Activated T-cell treated with anti-CD3 and anti-CD28 coated beads, Interleukin-2, amount 50 U/mL, for 1 hour (primary cell): ENCODE measurements at places on chromosomes 6 and 20.

GRCh38 chr20:57622579-57623381 is 2.6 kb upstream of the ZBP1 start:
- DNase-seq = peak; percentile 81

- peak; percentile 36 for DNase-seq
These were observed 2.0 kb downstream of the HLA-B start for GRCh38 chr6:31354864-31355582.

- DNase-seq = no peak
These were observed 116.5 kb upstream of the BMP2 start for GRCh38 chr20:6651016-6651415.

DNA sequence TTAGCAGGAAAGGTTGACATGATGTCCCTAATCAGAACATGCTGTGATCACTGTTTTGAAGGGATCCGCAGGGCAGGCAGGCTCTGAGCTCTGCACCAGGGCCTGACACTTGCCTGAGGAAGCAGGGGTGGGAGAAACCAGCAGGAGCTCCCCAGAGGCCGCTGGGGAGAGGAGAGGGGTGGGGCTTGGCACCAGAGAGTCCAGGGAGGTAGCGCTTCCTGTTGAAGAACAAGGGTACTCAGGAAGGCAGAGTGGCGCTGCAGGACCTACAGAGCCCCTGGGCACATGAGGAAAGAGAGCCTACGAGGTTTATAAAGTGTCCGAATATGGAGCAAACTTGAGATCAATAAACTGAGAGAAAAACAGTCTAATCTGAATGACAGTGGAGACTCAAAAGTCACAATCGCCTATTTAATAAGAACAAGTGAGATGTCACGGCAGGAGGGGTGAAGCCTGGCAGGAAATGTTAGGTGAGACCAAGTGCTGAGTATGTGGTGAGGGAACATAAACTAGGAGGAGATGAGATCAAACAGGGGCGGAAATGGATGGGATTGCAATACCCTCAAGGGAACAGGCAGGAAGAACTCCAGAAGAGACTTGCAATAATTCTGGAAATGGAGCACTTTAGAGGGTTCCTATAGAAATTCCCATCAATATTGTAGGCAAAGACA is 5.8 kb upstream of the TBXT start:
- no peak for DNase-seq

DNA sequence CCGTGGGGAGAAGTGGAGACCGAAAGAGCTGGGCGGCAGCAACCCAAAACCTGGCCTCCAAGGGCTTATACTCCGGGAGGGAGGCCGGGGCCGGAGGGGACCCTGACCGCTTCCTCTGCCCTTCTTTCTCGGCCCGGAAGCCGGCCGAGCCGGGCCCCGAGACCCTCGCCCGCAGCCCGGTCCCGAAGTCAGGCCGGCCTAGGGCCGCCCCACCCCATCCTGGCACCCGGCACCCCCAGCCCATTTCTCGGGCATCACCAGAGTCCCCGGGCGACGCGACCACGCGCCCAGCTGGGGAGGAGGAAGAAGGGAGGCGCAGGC is 572 bp upstream of the ZDHHC14 start:
- DNase-seq = no peak

DNA sequence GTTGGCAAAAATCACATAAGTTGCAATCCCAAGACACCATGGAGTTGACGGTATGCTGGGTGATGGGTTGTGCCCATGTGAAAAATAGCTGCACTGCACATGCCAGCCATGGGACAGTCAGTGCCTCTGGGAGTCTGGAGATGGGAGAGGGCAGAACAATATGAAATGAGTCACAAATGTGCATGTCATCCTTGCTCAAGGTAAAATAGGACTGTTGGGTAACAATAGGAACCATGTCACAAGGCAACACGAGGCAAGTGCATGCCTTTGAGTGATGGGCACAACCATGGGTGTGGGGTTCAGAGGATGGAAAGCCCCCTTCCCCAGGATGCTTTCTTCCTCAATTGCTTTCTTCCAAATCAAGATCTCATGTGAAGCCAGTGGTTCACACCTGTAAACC is 70.5 kb upstream of the PIM1 start:
- no peak for DNase-seq

- no peak for DNase-seq
These were observed 96.3 kb downstream of the FOXF2 start for GRCh38 chr6:1485678-1486077.

DNA sequence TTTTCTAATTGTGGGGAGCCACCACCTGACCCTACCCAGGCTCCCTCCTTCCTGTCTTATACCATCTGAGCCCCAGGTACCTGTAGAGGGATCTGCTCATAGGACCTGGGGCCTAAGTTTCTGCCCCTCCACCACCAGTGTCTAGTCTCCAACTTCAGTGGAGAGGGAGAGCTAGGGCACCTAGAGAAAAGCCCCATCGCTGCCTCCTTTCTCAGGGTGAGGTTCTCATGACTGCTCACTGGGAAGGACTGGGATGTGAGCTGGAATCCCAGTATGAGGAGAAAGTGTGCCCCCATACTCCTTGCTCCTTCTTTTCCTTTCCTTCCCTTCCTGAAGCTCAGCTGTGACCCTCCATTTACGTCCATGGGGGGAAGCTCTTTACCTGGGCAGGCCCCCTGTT is 231.6 kb downstream of the LRFN2 start:
- DNase-seq = no peak

DNA sequence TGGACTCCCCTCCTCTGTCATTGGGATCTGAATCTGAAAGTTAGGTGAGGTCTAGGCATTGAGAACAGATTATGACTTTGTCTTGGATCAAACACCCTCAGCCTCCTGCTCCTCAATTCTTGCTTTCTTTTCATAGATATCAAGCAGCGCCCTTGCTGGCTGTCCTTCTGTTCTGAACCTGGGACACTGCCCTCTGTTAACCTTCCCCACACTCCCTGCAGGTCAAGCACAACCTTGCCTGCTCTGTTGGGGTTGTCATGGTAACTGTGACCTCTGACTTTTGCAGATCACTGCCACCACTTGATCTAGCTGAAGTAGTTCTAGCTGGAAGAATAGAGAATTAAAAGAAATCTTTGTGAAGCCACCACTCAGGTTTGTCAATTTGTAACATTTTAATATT is 16.4 kb upstream of the MICA start:
- DNase-seq = no peak

DNA sequence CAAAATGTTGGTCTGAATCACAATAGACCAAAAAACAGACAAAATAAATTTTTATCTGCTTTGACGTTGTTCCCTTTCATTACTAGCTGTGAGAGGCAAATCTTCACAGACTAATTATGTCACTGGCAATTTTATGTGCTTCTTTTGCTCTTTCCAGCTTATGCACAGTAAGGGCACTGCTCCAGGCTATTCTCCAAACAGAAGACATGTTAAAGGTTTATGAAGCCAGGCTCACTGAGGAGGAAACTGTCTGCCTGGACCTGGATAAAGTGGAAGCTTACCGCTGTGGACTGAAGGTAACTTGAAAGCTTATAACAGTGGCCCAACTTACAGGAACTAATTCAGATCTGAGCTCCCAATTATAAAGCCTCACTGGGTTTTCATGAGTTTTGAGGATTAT is 15.5 kb upstream of the SNRNP48 start:
- DNase-seq = no peak

GRCh38 chr6:47897247-47897646 is 115.4 kb downstream of the OPN5 start:
- no peak for DNase-seq

- no peak for DNase-seq
These were observed 441.0 kb downstream of the KIF16B start for GRCh38 chr20:16132036-16132798.

GRCh38 chr6:43455531-43456428 is at the start of gene DLK2:
DLK2 (minus strand) TSS chr6:43455548; CDS start chr6:43454825, 723 bp downstream.
- peak; percentile 60 for DNase-seq

- DNase-seq = no peak
These were observed 71.7 kb downstream of the HIVEP1 start for GRCh38 chr6:12083763-12084162.

GRCh38 chr20:37940858-37941257 is 37.9 kb downstream of the VSTM2L start:
- no peak for DNase-seq

DNA sequence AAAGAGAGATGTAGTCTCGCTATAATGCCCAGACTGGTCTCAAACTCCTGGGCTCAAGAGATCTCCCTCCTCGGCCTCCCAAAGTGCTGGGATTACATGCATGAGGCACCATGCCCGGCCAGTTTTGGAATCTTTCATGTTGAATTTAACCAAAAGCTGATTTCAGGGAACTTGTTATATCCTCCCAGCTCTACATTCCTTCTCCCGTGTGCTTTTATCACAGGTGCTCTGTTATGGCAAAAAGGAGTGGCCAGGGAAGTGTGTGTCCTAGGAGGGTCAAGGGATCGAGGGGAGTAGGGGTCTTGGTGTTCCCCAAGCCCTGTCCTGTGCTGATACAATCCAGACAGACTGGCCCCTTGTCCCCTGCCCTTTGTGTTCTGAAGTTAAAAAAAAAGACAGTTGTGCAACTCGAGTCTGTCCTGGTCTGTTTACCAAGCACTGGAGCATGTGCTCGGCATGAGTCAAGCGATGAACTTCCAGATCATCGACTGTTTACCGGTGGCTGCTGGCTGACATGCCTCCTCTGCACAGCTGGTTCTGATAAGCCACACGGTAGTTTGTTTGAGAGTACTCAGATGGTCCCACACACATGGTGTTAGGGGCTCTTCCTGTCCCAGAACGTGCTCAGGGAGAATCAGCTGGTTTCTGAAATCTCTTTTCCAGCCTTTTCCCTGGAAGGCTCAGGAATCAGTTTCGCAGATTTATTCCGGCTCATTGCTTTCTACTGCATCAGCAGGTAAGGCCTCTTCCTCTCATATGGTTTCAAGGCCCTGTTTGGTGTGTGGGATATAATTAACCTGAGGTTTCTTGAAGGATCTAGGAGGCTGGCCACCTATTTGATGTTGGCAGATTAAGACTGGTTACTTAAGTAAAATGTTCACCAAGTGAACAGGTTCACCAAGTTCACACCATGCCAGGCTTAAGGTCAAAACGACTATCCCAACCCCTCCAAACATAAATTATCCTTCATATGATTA is 52.6 kb upstream of the NAA20 start:
- no peak for DNase-seq

- DNase-seq = peak; percentile 39
These were observed 55.5 kb downstream of the PRDM1 start for GRCh38 chr6:106141441-106142237.

DNA sequence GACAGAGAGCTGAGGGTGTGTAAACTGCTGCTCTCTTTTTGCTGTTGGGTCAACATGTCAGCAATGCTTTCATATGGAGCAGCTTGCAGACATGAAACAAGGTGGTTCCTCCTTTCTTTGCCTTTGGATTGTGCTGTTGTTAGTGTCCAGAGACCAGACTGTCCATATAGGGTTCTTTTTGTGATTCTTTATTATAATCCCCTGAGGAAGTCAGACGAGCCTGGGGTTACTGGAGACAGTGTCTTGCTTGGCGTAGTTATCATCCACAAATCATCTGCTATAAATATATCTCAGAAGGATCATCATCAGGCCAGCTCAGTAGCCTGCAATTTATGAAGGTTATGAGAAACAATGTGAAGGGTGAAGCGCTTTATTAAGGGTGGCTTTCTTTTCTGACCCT is 2.3 kb upstream of the ADGRB3 start:
- DNase-seq = no peak

DNA sequence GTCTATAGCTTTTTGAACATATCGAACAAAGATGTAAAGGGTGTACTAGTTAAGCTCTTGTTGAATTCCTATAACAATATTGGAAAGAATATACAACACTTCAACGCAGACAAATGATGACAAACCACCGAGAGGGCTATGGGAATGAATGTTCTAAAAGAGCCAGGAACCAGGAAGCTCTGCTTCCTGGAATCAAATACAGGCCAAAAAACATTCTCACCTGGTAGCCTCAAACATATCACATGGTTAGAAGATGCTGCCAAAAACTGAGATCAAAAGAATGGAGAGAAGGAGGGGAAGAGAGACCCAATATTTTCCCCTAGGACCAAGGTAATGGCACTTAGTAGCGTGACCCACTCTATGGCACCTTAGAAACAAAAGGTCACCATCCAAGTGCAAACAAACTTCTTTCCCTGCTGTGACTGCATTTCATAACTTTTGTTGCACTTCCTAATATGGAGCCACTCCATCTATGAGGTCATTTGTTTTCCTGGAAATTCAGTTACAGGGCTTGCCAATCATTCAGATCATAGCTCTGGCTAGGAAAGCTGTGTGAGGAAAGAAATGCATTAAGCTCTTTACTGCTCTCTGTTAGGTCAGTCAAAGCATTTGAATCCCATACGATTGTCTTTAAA is 199.2 kb upstream of the NT5E start:
- DNase-seq = no peak

DNA sequence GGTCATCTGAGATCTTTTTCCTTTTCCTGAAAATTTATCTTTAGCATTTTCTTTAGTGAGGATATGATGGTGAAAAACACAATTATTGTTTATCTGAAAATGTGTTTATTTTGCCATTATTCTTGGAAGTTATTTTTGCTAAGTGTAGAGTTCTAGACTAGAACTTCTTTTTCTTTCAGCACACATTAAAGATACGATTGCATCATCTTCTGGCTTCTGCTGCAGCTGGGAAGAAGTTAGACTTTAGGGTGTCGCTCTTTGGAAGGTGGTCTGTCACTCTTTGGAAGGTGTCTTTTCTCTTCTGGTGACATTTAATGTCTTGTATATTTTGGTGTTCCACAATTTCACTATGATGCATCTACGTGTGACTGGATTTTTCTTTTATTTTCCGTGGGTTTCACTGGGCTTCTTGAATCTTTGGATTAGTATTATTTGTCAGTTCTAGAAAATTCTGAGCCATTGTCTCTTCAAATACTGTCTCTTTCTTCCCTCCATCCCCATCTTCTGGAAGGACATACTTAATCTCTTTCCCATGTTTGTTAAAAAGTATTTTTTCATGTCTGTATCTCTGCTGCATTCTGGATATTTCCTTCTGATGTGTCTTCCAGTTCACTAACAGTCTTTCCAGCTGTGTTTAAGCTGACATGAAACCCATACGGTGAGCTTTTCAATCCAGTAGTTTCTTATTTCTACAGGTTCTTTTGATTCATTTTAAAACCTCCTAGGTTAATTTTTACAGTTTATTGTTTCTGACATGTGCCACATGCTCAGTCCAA is 81.0 kb downstream of the AGPAT4 start:
- DNase-seq = no peak

DNA sequence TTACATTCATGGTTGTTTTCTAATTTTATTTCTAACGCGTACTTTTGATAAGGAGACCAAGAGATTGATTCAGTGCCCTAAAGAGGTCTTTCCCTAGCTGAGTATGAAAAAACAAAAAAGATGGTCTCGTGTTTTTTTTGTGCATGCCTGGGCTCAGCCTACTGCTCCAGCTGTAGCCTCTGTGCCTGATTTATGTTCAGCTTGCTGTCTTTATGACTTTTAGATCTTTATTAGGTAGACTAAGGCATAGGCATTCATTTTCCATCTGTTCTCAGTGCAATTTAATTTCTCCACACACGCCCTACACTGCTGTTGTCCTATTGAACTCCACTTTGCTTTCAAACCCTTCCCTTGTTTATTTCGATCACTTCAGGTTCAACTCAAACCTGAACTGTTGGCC is 56.5 kb downstream of the OPRM1 start:
- no peak for DNase-seq

GRCh38 chr6:121515630-121516265 is 80.3 kb downstream of the GJA1 start:
- no peak for DNase-seq

GRCh38 chr6:89575562-89575960 is 63.0 kb downstream of the LYRM2 start:
- DNase-seq = no peak

- DNase-seq = peak; percentile 89
These were observed at the start of gene BTBD9 for GRCh38 chr6:38639498-38640215. BTBD9 (minus strand) TSS chr6:38639929.
